ENCODE measurements at places on chromosomes 3 and 15.

DNA sequence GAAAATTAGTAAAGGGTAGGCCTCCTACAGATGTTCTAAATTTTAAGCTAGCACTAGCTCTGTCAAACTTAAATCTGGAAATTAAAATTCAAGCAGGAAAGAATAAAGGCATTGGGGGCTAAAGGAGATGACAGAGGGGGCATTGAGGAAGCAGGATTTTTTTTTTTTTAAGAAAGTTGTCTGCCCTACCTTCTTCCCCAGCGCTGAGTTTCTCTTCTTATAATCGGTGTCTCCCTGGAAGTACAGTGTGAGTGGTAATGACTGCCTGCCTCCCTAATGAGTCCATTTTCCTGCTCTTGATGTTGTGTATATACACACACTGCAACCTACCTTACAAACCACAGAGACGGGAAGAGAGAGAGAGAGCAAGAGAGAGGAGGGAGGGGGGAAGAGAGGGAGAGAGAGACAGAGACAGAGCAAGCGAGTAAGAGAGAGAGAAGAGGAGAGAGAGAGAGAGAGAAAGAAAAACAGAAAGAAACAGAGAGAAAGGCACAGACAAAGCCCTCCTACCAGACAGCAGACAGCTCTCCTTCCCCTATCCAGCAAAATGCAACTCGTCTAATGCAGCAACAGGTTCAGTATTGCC, 47.0 kb downstream of the ZBTB20 start:
- peak; percentile 8 for DNase-seq

- DNase-seq, result no peak
Observed at GRCh38 chr3:143302638-143303171, 183.1 kb downstream of the CHST2 start.

- DNase-seq, result no peak
Observed at GRCh38 chr3:108359011-108359410, 62.7 kb downstream of the HHLA2 start.

GRCh38 chr3:128311441-128311844, 155.2 kb downstream of the DNAJB8 start:
- no peak for DNase-seq

DNA sequence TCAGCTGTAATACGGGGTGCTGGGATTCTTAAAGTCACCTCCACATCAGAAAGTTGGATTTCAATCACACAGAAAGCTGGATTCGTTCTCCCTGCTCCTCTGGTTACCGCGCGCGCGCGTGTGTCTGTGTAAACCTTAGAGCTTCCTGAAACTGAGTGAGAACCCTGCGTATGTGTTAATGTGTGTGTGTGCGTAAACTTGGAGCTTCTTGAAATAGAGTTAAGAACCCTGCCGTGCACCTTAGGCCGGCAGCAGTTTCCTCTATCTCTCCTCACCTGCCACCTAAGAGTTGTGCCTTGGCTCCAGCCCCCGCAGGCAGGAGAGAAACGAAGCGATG, 531 bp downstream of the LZTFL1 start:
- DNase-seq, result no peak

Measured in activated CD8-positive, alpha-beta T cell treated with anti-CD3 and anti-CD28 coated beads for 36 hours (primary cell).